ENCODE measurements at places on chromosomes 7 and 10.

DNA sequence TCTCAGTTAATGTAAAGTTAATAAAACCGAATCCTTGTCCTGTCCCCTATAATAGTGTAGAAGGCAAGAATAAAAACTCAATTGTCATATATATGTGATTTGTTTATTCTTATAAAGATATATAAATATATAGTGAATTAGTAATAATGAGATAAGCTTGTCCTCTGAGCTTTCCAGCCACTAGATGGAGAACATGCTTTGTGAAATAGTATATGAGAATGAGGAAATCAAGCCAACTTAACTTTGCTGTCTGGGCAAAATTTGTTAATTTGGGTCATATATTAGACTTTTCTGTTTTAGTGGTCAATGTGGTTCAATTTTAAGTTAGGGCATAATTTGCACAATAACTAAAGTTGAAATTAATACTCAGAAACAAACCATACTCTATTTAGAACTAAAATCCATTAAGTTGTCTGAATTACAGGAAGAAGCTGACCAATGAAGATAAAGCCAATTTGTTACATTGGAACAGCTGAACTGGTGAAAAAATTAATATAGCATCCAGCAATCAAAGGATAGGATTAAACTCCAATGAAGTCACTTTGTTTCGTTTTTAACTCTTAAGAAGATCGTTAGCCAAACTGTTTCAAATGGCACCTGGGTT lies 595.0 kb downstream of the ARL4A start:
- no peak for DNase-seq

GRCh38 chr10:115082506-115082905 lies 10.7 kb upstream of the ATRNL1 start:
- DNase-seq, result peak; percentile 8

GRCh38 chr10:129715805-129716204 lies 248.3 kb downstream of the EBF3 start:
- DNase-seq, result no peak

GRCh38 chr7:24786306-24786705 lies 29.0 kb upstream of the GSDME start:
- DNase-seq, result no peak

- no peak for DNase-seq
Measured at GRCh38 chr7:2510130-2510776, 9.3 kb upstream of the LFNG start.

- DNase-seq, result peak; percentile 80
Measured at GRCh38 chr10:84076047-84076388, 63.3 kb upstream of the GHITM start.

DNA sequence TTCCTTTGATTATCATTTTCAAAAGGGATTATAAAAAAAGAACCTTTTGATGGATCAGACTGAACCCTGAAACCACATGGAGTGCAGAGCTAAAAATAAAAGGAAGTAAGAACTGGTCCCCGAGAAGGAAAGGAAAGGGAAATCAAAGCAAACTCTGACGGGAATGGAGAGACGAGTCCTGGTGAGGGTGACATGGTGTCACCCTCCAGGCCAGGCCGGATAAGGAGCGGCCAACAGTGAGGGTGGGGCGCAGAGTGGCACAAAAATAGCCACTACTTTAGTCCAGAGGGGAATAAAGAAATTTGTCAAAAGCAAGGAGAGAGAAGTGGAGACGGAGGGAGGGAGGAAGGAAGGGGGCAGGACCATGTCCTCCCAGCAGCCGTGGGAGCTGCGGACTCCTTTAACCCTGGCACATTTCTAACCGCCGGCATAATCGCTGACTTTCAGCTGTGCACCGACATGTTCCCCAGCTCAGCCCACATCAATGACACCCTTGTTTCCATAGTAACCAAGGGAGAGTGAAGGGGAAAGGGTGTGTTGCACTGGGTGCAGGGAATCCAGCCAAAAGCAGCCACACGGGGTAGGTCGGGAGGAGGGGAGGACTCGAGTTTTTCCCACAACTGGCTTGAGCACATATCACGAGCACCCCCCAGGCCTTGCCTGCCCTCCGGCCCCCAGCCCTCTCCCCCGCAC lies 29.7 kb downstream of the TRIM8 start:
- no peak for DNase-seq

- DNase-seq, result no peak
Measured at GRCh38 chr7:134857958-134858357, 78.5 kb downstream of the CALD1 start.

GRCh38 chr10:15473396-15473767 lies 102.3 kb upstream of the FAM171A1 start:
- DNase-seq, result no peak

GRCh38 chr10:91319336-91319735 lies 90.8 kb upstream of the HECTD2 start:
- DNase-seq, result no peak

- no peak for DNase-seq
Measured at GRCh38 chr10:12098966-12099365, 30.2 kb downstream of the DHTKD1 start.

GRCh38 chr7:105703207-105703930 lies 122.1 kb upstream of the EFCAB10 start:
- DNase-seq, result no peak

DNA sequence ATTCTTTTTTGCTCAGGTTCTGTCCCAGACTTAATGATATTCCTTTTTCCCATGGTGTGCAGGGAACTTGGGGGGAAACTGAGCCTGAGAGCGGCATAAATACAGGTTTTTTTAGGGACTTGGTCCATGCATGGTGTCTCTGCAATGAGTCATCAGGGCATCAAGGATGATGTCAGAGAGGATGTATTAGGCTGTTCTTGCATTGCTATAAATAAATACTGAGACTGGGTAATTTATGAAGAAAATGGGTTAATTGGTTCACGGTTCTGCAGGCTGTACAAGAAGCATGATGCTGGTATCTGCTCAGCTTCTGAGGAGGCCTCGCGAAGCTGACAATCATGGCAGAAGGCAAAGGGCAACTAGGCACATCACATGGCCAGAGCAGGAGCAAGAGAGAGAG lies 185.4 kb downstream of the RAB11FIP2 start:
- no peak for DNase-seq

GRCh38 chr10:128026615-128027300 lies 99.5 kb downstream of the MKI67 start:
- DNase-seq, result no peak

- DNase-seq, result no peak
Measured at GRCh38 chr10:92826504-92826903, 21.8 kb upstream of the EXOC6 start.

- no peak for DNase-seq
Measured at GRCh38 chr7:122402235-122402634, 97.7 kb upstream of the FEZF1 start.

- DNase-seq, result no peak
Measured at GRCh38 chr7:128909625-128910568, 612 bp downstream of the KCP start.

DNA sequence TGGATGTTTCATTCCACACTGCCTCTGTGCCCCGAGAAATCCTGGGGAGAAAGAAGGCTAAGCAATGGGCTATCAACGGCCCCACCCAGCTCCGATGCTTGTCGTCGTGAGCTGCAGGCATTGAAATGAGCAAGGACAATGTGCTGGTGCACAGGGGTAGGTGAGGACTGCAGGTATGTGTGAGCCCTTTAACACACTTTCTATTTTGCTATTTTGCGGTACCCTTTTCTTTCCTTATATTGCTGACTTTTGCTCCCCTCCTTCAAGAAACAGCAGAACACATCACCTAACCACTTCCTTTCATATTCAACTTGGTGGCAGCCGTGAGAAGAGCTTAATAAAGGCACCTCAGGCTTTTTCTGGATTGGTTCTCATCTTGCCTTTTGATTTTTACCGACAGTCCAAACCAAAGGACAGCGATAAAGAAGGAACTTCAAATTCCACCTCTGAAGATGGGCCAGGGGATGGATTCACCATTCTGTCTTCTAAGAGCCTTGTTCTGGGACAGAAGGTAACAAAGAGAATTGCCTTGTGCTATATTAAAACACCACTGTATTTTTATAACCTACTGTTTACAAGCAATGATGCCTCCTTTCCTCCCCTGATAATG lies 39.2 kb downstream of the AIFM2 start:
- no peak for DNase-seq

- no peak for DNase-seq
Measured at GRCh38 chr10:112126901-112127300, 56.7 kb downstream of the GPAM start.

GRCh38 chr7:148234715-148235114 lies 355.9 kb upstream of the C7orf33 start:
- no peak for DNase-seq

- DNase-seq, result no peak
Measured at GRCh38 chr10:89702121-89702480, 711 bp downstream of the KIF20B start.

GRCh38 chr7:17434191-17434590 lies 135.7 kb downstream of the AHR start:
- DNase-seq, result no peak

GRCh38 chr7:4151926-4152549 lies 530.1 kb upstream of the FOXK1 start:
- DNase-seq, result no peak

GRCh38 chr7:130417213-130417612 lies 23.6 kb downstream of the CEP41 start:
- DNase-seq, result no peak

DNA sequence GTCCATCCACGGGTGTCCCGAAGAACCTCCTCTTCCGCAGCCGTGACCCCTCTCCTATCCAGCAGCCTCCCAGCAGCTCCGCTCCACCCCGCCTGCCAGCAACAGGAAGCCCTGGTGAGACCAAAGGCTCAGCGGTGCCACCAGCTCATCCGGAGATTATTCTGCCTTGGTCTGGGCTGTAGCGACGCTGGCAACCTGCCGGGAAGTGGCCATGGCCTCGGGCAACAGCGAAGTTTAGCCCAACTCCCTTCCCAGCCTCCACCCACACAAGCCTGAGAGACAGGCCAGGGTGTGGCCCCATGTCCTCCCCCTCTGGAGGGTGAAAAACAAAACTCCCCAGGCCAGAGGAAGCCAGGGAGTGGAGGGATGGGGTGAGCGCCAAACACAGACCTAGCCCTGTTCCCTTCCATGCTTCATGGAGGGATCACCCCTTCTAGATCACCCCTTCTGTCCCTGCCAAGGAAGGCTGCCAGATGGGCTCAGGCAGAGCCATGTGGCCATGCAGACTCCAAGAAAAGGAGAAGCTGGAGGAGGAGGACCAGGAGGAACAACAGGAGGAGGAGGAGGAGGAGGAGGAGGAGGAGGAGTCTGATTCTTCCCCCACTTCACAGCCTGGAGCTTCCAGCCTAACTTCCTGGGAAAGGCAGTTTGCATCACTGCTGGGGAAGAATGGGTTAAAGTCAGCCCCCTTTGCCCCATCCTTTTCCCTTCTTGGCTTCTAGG lies 918 bp downstream of the CALHM2 start:
- peak; percentile 47 for DNase-seq

DNA sequence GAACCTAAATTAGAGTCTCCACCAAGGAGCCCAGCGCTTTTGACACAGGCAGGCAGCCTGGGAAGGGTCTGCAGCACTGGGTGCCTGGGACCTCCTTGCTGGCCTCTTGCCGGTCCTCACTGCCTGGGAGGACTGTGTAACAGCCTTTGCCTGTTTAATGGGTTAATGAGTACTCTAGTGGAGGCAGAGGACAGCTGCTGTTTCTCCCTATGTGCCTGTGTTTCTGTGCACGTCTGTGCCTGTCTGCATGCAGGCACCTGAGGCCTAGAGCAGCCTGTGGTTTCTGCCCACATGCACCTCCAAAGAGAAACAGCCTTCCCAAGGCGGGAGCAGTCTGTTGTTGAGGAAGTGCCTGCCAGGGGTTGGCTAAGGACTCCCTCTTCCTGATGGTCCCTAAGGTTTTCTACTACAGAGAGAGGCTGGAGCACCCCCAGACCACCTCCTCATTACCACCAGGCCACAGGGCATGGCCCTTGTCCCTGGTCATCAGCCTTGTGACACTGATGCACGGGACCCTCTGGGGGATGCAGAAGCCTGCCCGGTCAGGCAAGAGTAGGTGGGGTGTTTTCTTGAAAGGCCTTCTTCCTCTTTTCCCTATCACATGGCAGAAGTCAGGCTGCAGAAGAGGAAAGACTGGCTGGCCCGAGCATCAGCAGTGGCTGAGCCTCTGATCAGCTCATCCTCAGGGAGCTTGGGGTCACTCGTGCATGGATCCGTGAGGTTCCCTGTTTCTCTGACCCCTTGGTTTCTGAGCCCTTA lies 14.2 kb downstream of the SLC29A3 start:
- no peak for DNase-seq

DNA sequence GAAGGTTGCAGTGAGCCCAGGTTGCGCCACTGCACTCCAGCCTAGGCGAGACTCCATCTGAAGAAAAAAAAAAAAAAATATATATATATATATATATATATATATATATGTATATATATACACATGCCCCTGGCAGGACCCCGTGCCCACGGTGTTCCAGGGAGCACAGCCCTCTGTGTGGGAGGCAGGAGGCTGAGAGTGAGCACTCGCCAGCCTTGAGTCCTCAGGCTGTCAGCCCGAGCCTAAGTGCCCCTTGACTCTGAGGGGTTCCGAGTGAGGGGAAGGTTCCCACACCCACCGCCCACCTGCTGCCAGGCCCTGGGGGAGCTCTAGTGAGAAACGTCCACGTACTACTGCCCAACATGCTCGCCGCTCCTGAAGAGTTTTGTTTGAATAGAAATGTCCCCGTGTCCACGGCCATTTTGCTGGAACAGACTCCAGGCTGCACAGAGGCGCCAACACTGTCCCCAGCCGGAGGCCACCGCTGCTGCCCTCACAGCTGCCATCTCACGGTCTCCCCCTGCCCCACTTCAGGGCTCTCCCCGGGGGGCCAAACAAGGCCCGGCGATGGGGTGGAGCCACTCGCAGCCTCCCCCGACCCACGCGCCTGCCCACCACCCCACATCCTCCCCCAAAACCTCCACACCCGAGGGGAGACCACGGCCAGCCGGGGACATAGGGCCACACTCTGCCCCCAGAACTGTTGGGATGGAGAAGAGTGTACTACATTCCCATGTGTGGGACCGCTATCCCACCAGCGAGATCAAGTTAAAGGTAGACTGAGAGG lies 62.8 kb upstream of the EBF3 start:
- no peak for DNase-seq

GRCh38 chr10:101351477-101351876 lies 2.5 kb upstream of the BTRC start:
- no peak for DNase-seq

GRCh38 chr10:129754211-129755050 lies 209.6 kb downstream of the EBF3 start:
- no peak for DNase-seq

GRCh38 chr10:1308962-1309616 lies 252.9 kb downstream of the WDR37 start:
- no peak for DNase-seq
